Inflammatory macrophage treated with lipopolysaccharide for 4 hours (primary cell): ENCODE measurements at places on chromosomes 1 and 21.
A peak's percentile ranks its signal among the peaks of the same experiment; 100 is the strongest.

DNA sequence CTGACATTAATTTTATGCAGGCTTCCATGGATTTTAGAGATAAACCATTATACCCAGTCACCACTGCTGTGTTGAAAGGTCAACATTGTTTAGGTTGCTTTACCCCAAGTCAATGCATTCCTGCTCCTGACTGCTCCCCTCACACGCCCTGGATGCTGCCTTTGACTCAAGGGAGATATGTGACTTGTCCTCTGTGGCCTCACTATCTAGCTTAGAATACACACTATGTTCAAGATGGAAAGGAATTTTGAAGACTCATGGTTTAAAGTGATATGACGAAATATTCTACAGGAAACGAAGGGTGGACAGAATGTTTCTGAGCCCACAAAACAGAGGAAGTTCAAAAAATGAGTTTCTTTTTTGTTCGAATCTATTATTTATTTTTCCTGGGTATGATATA, 170.4 kb upstream of the NR5A2 start:
- peak; percentile 85 for DNase-seq

DNA sequence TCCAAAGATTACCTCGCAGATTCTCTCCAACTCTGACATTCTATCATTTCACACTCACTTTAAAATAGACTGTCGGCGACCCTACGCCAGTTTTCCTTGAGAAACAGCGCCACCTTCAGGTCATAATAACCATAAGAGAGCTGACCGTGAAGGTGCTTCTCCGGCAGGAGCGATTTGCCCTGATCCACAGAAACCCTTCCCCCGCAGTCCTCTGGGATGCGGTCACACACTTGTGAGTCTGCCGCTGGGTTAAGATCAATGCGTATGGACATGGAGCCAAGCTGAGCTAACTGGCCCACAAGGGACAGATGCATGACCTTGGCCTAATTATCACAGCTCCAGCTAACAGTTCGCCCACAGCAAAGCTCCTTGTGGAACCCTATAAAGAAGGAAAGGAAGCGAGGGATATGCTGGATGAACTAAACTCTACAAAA, 32.8 kb upstream of the IFNAR2 start:
- DNase-seq = peak; percentile 59

DNA sequence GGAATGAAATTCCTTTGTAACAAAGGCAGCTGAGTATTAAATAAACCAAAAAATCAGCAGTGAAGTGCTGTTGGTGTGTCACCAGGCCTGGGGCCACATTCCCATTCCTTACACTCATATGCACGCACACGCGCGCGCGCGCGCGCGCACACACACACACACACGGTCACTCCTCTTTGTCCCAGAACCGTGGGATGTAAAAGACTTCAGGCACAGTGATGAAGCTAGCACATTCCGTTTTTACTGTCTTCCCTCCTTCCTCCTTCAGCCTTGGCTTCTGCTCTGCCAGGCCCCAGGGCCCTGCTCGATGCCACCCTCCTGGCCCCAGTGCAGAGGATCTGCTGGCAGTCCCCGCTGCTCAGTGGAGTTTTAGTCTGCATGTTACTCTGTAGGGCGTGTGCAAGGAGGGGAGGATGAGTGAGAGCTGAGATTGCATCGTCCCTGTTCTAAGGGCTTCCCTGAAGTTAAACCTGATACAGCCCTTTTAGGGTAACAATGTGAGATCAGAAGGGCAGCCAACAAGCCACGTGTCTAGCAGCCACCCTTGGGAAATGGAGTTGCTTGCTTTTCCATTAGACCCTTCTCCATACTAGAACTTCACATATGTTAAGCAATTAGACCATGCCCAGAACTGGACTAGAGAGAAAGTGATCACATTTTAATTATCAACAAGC, 71.7 kb upstream of the WDR26 start:
- no peak for DNase-seq

DNA sequence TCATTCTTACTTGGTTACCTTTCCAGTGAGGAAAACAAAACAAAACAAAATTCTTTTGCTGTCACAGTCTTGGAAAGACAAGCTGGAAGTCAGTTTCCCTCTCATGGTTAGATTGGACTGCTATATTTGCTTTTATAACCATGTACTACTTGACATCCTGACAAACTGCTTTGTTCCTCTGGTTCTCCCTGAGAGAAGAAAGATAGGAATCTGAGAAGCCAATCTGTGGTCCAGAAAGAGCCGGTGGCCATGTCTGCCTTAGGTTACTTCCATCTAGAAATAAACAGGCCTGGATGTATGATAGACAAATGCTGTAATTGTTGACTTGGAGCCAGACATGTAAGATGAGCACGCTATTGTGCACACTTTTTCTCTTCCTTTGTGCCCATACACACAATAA, 330.0 kb downstream of the BRINP3 start:
- no peak for DNase-seq

DNA sequence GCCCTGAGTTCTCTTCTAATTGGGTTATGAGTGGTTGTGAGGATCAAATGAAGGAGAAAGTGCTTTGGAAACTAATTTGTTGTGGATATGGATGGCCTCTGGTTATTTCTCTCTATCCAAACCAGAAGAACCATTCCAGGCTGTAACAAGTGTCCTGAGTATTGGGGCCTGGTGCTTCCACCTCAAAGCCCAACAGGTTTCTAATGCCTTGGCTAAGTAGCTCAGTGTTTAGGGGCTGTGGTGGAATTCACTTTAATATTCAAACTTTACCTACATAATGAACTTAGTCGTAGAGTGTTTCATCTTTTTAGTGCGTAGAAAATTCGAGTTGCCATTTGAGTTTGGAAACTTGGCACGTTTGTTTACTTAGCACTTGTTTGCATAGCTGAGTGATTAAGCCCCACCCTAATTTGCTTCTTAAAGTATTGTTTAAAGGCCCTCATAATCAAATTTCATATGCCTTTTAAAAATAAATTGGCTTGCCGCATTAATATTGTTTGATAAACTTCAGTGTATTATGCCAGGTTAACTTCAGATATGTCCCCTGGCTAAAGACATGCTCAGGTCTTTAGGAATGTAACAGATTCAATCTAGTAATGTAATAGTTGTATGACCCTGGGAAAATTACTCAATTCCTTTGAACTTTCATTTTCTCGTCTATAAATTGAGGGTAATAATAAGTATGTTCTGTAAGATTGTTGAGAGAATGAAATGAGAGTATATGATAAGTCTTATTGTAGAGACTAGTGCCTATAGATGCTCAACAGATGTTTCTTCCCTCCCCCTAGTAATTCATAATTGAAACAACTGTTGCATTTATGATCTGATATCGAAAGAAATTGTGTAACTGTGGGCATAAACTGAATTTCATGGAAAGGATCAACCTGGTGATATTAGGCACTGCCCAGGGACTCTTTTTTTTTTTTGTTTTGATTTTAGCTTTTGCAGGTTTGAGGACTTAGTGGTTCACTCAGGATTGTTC, 1.6 kb downstream of the AGO4 start:
- no peak for DNase-seq

- no peak for DNase-seq
Measured at GRCh38 chr1:89605692-89606091, 27.2 kb upstream of the LRRC8C start.

DNA sequence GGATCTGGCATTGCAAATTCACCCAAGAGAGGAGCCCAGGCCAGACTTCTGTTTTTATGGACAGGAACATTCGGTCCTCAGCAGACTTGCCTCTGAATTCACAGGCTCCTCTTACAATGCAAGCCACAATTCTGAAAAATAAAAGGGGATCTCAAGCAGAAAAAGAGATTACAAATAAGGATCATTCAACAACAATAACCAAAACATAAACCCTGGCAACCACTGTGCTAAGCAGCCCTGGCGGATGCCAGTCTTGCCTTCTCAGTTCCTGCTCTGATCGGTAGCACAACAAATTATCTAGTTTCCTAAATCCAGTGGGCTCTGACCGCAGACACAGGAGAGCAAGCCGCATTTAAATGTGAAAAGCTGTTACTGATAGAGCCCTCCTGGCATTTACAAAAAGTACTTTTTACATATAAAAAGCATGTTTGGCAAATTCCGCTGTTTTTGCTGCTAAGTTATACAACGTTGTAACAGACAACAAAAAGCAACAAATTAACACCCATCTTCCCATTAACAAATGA, 123.4 kb upstream of the FOXD3 start:
- DNase-seq = no peak

DNA sequence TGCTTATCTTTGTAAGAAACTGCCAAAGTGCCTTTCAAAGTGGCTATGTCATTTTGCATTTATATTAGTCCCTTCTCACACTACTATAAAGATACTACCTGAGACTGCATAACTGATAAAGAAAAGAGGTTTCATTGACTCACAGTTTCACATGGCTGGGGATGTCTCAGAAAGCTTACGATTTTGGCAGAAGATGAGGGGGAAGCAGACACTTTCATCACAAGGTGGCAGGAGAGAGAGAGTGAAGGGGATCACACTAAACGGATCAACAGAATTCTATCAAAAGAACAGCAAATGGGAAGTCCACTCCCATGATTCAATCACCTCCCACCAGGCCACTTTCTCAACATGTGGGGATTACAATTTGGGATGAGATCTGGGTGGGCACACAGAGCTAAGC, 1352.0 kb upstream of the B3GALT2 start:
- DNase-seq = no peak

- peak; percentile 1 for DNase-seq
Measured at GRCh38 chr21:26528882-26529281, 44.2 kb downstream of the CYYR1 start.

- DNase-seq = no peak
Measured at GRCh38 chr1:79928901-79929300, 922.4 kb upstream of the ADGRL4 start.

- DNase-seq = no peak
Measured at GRCh38 chr1:40977716-40978115, 1.8 kb upstream of the CTPS1 start.

DNA sequence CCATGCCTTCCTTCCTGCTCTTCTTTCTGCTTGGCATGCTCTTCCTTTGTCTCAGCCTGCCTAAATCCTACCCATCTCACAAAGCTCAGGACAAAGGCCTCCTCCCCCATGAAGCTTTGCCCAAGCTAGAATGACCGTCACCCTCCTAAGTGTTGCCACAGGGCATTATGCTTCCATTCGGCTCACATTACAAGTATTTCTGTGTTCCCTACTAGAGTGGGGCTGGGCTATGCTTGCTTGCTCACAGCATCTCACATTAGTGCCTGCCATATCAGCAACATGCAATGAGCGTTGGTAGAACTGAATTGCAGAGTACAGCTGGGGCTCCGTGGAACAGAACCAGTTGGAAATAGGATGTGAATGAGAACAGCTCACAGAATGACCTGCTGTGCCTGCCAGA, 82.8 kb downstream of the CD58 start:
- DNase-seq = no peak

- no peak for DNase-seq
Measured at GRCh38 chr1:75811211-75811981, 14.7 kb downstream of the MSH4 start.

DNA sequence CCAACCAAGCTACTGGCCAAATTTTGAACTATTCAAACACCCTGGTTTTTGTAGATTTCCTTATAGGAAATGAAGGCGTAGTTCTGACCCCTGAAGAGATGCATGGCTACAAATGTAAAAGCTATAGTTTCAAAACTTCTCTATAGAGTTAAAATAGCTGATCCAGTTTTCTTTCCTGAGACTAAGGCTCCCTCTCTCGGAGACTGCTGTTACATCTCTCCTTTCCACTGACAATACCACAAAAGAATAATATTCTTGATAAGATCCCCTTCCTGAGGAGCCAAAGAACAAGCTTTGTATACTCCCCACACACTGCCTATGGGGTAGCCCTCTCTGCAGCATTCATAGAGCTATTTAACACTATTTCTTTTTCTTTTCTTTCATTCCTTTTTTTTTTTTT, 6.7 kb upstream of the CFAP126 start:
- DNase-seq = peak; percentile 26

- peak; percentile 36 for DNase-seq
Measured at GRCh38 chr1:107529511-107530149, 388.8 kb downstream of the NTNG1 start.

- no peak for DNase-seq
Measured at GRCh38 chr1:36349839-36350238, 26.4 kb upstream of the EVA1B start.
